ENCODE measurements at places on chromosomes 12 and 14.

DNA sequence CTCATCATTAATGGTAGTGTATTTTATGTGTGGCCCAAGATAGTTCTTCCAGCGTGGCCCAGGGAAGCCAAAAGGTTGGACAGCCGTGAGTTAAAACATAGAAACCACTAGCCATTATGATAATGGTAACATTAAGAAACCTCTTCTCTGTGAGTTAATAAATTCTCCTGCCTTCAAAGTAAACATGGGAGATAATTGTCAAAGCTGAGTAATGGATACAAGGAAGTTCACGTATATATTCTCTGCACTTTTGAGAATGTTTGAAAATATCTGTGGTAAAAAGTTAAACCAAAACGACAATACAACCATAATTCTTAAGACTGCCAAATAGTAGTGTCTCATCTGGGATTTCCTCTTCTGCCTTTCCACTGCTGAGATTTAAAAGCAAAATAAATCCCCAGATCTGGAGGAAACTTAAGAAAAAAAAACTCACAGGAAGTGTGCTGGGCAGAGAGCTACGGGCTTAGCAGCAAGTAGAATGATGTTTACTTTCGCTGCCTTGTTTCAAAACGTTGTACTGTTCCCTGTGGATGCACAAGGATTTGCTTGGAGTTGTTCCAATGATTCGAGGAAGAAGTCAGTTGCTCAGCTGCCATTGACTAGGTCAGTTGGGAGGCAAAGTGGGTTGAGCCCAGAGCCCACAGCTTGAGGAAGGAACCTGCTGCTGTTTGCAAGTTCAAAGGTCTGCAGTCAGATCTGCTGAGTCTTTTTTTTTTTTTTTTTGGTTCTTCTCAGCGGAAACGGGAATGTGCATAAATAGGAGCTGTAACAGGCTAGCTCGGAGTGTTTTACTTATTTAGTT, 1.7 kb downstream of the TPCN1 start:
- peak; percentile 67 for DNase-seq

DNA sequence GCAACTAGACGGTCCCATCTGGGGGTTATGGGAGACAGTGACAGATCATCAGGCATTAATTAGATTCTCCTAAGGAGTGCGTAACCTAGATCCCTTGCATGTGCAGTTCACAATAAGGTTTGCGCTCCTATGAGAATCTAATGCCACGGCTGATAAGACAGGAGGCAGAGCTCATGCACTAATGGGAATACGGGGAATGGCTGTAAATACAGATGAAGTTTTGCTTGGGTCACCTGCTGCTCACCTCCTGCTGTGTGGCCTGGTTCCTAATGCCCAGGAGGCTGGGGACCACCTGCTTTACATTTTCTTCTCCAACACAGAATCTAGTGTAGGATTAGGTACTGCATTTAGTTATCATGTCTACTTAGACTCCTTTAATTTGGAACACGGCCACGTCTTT, 49.7 kb upstream of the SAV1 start:
- no peak for DNase-seq

DNA sequence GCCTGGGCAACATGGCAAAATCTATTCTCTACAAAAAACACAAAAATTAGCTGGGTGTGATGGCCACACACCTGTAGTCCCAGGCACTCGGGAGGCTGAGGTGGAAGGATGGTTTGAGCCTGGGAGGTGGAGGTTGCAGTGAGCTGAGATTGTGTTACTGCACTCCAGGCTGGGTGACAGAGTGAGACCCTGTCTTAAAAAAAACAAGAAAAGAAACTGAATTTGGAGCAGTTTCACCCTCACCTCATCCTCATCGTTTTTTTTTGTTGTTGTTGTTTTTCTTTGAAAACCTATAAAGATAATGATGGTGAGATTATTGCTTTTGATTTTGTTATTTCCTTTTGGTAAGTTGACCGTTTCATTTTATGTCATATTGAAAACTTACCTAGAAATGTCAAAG, 60.7 kb downstream of the SLC38A6 start:
- no peak for DNase-seq

GRCh38 chr14:74737753-74738325, 24.9 kb downstream of the FCF1 start:
- no peak for DNase-seq
